Choroid plexus epithelial cell (primary cell): ENCODE measurements at places on chromosomes 7 and 10.

DNA sequence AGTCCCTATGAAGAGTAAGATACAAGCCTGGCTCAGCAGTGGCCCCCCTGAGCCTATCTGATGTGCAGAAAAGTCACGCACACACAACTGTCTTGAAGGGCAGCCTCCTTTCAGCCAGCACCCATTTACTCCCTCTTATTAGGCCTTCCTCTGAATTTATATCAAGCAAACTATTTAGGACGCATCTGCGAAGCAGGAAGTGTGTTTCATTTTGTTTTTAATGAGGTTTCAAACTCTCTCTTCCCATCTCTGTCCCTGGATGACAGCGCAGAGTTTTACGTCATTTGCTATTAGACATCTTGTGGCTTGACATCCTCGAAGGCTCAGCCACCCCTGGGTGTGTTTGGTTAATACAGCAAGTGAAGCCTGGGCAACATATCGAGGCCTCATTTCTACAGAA, 79.5 kb downstream of the CUX1 start:
- DNase-seq = no peak

DNA sequence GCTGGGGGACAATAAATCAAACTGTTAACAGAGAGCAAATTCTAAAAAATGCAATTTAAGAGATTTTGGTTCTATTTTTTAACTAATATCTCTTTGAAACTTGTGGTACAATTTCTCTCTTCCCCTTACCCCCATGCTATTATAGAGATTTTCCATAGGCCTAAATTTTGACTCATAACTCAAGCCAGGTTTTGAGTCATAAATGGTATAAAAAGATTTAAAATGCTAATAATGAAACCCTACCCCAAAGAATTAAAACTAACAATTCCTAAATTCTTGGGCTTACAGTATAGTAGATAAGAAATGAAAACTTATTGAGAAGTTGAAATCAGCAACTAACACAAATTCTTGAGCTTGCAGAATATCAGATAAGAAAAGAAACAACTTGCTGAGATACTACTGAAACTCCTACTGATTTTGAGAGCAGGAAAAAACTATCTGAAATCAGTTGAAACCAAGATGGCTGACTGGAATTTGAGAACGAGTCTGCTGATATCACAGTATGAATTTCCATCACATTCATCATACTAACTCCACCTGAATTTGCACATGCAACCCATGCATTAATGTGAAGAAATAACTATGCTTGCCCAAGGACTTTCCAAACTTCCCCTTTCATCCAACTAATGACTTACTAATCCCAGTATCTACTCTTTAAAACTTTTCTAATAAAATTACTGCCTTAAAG, 36.3 kb downstream of the POT1 start:
- DNase-seq = no peak

DNA sequence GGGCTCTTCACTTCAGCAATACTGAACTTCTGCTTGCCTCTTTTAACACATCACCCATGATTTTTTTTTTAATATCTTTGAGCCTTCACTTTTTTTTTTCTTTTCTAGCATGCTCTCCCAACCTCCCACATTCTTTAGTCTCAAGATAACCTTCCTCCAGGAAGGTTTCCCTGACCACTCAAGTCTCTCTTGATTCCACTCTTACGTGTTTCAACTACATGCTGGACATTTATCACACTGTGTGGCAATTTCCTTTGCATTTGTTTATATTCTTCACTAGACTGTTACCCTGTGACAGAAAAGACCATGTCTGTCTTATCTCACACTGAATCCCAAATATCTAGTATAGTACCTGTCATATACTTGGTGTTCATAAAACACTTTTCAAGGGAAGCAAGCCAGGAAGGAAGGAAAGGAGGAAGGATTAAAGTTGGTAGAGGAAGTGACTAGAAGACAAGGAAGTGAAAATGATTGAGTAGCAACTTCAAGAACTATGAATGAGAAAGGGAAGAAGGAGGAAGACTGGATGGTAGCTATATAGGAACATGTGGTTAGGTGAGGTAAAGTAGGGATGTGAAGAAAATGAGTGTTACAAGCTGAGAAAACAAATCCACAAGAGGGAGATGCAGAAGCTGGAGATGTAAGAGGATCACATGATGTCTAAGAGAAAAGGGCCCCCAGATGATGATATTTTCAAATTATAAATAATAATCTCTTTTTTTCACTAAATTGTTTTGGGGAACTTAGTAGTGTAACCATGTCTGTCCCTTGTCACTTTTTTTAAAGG, 40.4 kb downstream of the IFIT5 start:
- peak; percentile 56 for DNase-seq

DNA sequence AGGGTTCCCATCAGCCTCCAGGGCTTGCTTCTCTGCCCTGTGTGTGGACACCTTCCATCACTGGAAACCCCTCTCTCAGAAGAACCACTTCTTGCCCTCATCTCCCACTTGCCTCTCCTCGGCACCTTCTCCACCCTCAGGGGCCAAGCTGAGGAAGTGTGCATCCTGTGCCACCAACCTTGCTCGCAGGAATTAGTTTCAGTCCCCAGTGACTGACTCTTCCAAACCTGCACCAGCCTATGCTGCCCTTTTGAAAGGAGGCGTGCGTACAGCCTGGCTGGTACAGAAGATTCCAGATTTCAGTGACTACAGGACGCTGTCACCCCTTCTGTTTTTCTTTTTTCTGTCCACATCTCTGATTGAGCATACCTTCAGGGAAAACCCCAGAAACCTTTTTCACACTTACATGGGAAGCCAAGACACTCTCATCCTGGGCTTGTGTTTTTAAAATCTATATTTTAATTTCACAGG, 67.1 kb downstream of the IKZF1 start:
- no peak for DNase-seq

- DNase-seq = no peak
These were observed 113.0 kb downstream of the ABLIM1 start for GRCh38 chr10:114545071-114545470.
